ENCODE measurements at places on chromosomes 5 and 9. TPM values are rescaled to one million over a fixed set of nuclear protein-coding genes. Genes with fewer than 3 reads are reported as not detected.

DNA sequence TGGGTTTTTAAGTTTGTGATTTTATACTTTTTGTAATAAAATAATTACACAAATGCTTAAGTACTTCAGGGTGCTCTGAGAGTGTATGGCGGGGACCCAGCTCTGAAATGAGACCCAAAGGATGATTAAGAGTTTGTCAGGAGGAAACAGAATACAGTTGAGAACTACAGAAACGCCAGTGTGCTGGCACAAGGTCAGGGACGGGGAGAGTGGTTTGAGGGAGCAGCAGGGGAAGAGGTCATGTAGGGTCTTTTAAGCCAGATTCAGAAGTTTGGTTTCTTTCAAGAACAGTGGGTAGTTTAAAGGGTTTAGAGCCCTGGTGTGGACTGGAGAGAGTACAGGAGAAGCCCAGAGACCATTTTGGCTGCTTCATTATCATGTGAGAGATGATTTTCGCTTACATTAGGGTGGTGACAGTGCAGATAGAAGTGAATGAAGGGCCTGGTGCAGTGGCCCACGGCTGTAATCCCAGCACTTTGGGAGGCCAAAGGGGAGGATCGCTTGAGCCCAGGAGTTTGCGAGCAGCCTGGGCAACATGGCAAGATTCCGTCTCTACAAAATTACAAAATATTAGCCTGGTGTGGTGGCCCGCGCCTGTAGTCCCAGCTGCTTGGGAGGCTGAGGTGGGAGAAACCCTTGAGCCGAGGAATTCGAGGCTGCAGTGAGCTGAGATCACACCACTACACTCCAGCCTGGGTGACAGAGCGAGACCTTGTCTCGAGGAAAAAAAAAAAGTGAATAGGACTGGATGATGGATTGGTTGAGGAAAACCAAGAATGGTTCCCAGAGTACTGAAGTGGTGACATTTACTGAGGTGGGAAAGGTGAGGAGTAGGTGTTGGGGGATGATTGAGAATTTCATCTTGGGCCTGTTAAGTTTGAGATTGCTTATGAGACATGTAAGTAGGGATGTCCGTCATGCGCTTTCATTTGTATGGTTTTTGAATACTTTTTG is 1.4 kb upstream of the ETF1 start:
- no peak for DNase-seq

GRCh38 chr9:38301376-38302106 is 91.0 kb upstream of the ALDH1B1 start:
- no peak for DNase-seq

GRCh38 chr9:72590824-72591223 is 69.4 kb downstream of the TMC1 start:
- DNase-seq: no peak

DNA sequence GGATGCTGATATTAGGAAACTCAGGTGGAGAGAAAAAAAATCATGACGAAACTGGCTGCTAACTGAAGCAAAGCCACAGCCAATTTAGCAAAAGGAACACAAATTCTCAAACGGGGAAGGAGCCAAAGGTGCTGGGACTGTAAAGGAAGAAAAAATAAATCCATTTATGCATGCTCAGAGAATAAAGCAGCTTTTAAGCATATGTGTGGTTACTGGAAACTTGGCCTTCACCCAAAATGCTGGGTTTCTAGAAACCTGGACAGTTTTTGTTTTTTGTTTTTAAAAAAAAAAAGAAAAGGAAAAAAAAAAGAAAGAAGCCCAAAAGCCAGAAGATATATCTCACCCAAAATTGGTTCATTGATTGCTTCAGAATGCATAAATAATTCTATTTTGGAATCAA is 8.0 kb downstream of the WHRN start:
- DNase-seq: no peak

GRCh38 chr5:9156282-9156681 is 389.6 kb downstream of the SEMA5A start:
- no peak for DNase-seq

DNA sequence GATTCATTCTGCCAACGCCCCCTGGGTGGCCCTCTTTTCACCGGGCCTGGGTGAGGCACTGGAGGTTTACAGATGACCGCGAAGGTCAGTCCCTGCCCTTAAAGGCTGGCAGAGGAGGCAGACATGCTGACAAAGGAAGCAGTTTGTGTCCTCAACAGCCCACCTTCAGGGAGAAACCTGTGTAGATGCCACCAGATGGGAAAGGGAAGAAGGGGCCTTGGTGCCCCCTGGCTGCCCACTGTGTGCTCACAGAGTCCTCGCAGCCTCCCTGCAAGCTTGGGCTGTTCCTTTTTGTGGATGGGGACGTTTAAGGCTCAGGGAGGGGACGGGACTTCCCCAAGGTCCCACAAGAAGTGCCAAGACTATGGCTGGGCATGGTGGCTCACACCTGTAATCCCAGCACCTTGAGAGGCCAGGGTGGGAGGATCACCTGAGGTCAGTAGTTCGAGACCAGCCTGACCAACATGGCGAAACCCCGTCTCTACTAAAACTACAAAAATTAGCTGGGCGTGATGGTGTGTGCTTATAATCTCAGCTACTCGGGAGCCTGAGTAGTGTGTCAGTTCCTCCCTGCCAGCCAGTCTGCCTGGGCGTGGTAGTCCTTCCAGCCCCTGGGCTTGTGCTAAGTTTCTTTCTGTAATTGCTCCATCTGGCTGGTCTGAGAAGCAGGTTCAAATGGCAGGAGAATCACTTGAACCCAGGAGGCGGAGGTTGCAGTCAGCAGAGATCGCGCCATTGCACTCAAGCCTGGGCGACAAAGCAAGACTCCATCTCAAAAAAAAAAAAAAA is 36.2 kb downstream of the NEK6 start:
- DNase-seq: no peak

GRCh38 chr9:107397076-107398044 is 92.2 kb downstream of the KLF4 start:
- no peak for DNase-seq

DNA sequence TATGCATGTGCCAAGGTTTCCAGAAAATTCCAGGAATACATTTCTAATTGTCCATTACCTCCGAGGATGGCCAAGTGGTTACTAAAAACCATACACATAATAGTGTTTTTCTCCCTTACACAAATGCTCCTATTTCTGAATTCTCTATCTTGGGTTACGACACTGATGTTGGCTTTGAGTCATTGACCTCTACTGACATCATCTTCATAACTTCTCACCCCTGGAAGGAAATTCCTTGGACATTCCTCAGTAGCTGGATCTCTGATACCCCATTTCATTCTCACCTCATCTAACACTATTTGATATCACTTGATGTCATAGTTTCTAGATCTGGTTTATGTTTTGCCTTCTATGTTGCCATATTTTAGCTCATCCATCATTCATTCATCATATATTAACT is 287.2 kb downstream of the CTNND2 start:
- no peak for DNase-seq

DNA sequence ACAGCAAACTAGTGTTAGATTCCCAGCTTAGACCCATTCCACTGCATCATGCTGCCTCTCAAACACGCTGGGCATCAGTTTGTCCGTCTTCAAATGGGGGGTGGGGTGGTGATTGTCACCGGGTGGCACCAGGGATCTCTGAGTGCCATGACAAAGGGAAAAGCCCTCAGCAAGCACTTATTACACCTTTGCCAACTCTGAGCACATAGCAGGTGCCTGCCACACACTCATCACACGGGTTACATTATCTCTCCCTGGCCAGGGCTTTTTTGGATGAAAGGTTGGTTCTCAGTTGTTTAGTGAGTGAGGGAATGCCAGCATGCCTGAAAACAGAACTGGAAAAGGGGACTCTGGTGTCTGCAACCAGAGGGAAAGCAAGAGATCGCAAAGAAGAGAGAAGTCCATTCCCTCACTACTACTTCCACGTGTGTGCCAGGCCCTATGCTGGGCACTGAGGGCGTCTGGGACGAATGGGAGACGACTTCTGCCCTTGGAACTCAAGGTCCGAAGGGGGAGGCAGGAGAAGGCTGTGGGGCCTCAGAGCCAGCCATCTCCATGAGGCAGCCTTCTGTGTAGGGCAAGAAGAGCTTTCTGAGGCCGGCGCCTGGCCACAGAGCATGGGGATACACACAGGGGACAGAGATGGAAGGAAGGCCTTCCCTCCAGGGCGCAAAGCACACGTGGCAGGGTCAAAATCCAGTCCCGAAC is 48.9 kb downstream of the PAX5 start:
- no peak for DNase-seq

DNA sequence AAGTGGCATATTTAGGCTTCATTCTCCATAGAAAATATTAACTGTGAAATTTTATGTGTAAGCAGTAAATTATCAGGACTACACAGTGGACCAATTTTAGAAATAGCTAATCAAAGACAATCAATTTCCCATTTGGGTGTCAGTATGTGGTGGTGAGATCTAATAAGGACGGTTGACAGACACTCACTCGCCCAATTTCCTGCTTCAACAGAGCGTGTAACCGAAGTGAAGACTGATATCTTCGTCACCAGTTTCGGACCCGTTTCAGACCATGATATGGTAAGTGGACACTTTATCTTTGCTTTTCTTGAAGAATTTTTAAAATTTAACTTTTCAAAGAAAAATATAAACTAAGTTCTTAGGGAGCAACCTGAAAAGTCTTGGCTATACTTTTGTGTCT is 17.6 kb downstream of the GABRA1 start:
- DNase-seq: no peak

GRCh38 chr5:160312134-160312959 is at the start of gene CCNJL:
TSS of gene CCNJL (minus strand) at chr5:160312564. CDS start at chr5:160311923, 641 bp downstream.
- peak; percentile 66 for DNase-seq

DNA sequence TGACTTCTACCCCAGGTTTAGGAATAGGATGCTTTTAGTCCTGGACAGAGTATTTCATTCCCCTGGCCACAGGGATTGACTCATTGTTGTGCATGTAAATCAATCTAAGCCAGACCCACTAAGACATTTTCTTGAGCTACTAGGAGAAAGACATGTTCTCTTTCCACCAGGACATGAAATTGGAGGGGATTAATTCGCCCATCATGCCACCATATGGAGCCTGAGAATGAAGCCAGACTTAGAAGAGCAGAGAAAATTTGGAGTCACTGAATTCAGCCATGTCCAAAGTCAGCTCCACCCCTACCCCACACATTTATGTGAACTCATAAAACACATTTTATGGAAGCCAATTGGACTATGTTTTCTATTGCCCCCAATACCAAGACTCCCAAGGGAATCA is 322.5 kb downstream of the NFIB start:
- DNase-seq: no peak

Gene DENND4C
- total RNA-seq: 31.9 TPM

Gene IL5
- total RNA-seq: not detected

Gene BICD2
- 38.1 TPM for total RNA-seq

Gene IFNA2
- not detected for total RNA-seq

Gene CD14
- total RNA-seq: 38.9 TPM

Gene CPLANE1
- total RNA-seq: 6.7 TPM

Gene SIT1
- not detected for total RNA-seq

Data from heart left ventricle (tissue), 16 donors.